Cerebellum (tissue), 4 donors: ENCODE measurements at places on chromosomes 3 and 15.

DNA sequence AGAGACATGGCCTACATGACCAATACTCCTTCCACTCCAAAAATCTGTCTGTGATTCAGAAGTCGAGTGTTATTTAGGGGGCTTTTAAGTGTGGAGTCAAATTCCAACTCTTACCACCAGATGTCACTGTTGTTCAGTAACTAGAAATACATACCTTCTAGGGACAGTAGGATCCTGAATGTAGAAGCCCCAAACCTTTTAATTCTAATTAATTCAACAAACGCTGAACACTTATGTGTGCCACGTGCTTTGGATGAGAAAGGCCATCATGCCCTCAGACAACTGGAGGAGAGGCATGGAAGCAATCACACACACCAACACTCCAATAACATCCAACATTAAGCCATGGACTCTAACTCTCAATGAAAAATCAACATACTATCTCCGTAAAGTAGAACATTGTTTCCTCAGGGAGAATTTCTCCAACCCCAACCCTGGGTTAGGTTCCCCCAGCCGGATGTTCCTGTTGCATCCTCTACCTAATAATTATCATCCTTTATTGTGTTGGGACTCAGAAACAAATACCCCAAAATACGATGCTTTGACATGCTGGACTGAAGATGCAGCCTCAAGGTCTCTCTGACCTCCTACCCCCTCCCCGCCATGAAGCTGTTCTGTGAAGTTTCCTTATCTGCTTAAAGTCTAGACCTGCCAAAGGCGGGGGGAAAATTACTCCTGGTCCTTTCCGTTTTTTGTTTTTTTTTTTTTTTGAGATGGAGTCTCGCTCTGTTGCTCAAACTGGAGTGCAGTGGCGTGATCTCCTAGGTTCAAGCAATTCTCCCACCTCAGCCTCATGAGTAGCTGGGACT lies 8.0 kb upstream of the CCDC13 start:
- peak; percentile 65 for DNase-seq

GRCh38 chr15:26372706-26373105 lies 400.2 kb downstream of the GABRB3 start:
- no peak for DNase-seq

DNA sequence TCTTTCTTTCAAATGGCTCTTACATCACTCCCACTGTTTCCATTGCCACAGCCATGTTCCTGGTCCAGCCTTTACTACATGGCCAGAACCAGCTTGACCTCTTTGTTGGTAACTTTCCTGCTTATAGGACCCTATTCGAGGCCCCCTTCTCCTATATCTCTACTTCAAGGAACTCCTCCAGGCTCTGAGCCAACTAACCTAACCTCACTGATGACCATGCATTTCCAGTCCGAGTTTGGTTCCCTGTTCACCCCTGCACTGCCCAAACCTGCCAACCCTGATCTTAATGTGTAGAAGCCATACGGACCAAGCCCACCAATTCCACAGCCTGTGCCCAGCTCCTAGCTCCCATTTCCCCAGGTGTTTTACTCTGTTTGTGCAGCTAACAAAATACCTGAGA lies 38.4 kb upstream of the TIPARP start:
- DNase-seq: no peak

DNA sequence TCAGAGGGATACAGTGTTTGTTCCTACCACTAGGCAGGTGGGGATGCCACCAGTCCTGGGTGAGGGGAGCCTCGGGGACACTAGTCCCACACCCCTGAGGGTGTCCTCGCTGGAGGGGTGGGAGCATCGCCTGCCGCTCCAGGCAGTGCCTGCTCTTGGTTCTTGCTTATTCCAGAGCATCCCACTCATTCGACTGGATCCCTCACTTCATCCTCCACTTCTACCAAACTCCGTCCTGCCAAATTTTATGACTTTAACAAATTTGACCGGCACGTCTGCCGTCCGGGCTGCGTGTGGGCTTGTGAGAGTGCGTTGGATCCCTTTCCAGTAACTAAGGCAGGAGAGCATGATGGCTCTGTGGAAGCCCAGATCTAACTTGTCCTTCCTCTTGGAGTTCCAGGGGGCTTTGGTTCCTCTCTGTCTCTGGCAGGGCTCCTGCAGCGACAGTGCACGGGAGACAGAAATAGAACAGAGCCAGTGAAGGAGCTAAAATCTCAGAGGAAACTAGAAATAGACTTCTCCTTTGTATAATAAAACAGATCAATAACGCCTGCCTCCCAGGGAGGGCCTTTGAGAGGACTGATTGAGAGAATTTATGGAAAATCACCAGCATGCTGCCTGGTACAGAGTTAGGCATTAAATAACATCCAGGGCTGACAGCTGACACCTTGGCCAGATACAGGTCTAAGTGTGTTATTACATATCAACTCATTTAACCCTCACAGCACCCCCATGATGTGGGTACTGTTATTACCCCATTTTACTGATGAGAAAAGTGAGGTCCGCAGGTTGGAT lies 34.5 kb downstream of the MGLL start:
- DNase-seq: no peak

DNA sequence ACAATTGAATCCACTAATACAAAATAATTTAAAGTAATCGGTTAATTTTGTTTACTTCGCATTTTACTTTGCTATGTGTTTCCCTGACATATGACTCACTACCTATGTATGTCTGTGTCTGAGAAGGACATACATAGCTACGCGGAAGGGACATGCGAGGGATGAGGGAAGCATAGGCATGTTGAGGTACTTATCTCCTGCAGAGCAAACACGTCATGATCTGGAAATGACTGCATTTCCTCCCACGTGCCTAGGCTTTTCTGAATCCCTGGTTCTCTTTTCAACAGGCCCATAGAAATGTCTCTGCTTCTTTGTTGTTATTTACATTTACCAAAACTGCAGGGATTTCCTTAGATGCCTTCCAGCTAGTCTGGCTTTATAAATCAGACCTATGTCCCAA lies 27.5 kb downstream of the ALCAM start:
- no peak for DNase-seq

DNA sequence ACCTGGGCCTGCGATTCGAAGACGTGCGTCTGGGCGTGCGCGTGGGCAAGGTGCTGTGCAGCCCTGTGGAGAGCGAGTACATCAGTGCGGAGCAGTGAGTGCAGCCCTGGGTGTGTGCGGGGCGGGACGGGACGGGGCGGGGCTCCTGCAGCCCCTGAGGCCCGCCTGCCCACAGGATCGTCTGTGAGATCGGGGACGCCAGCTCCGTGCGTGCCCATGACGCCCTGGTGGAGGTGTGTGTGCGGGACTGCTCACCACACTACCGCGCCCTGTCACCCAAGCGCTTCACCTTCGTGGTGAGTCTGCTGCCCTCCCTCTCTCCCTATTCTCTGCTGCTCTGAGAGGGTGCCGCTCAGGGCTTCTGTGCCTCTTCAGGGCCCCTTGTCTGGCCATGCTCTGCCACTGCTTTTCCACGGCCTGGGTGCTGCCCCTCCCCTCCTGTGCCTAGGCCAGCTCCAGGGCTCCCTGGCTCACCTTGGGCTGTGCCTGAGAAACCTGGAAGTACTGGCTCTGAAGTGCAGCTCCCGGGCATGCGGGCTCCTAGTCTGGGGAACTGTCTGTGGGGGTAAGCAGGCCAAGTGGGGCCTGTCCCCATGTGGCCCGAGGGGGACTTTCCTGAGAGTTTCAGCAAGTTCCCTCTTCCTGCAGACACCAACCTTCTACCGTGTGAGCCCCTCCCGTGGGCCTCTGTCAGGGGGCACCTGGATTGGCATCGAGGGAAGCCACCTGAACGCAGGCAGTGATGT lies 31.8 kb downstream of the PLXNA1 start:
- no peak for DNase-seq

GRCh38 chr3:13053420-13053819 lies 19.8 kb downstream of the IQSEC1 start:
- DNase-seq: no peak

DNA sequence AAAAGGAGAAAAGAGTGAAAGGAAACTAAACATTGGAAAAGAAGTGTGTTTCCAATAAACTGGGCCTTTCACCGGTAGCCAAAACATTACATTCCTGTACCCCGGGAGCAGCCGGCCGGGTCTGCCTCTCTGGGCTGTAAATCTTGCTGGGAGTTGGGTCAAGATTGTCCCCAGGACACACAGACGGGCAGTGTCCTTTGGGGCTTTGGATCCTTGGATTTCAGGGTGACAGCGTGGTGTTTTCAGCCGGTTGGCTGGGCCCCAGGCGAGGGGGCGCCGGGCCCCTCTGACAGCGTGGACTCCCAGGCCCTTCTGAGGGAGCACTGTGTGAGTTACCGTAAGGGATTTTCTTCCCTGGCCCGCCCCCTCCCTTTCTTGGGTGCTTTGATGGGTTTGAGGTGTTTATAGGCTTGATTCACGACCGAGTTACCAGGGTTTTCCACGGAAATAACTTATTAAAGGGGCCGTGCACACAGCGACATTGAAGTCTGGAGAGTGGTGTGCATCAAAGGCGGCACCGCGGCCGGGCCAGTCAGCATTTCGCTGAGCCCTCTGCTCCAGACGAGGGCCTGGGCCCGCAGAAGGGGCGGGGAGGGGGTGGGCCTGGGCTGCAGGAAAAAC lies 27.4 kb downstream of the SMAD6 start:
- DNase-seq: no peak

DNA sequence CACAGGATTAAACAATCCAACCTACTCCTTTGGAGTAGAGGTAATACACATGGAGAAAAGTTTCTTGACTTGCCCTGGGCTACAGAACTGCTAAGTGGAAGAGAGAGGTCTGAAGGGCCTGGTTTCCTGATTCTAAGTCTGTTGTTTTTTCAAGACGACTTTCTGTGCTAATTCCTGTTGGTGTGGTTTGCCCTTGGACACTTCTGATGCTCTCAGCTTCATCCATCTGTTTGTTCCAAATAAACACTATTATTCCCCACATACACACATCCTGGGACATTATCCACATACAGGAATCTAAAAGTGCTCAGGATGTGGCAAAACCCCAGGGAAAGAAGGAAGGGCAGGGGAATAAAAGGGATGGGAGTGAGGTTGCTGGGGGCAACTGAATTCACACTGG lies 393.5 kb upstream of the TBL1XR1 start:
- DNase-seq: no peak

DNA sequence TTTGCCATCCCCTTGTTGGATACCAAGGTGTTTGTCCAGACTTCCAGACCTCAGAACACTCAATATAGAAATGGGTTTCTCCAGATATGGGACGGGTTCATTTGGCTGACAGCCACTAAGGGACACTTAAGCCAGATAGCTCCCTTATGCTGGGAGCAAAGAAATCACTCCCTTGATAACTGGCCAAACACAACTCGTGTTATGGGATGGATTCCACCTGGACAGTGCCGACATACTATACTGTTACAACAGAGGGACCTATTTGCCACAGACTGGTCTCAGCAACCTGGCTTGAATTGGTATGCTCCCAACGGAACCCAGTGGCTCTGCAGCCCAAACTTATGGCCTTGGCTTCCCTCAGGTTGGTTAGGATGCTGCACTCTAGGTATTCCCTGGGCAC lies 114.0 kb upstream of the PLCL2 start:
- DNase-seq: no peak

DNA sequence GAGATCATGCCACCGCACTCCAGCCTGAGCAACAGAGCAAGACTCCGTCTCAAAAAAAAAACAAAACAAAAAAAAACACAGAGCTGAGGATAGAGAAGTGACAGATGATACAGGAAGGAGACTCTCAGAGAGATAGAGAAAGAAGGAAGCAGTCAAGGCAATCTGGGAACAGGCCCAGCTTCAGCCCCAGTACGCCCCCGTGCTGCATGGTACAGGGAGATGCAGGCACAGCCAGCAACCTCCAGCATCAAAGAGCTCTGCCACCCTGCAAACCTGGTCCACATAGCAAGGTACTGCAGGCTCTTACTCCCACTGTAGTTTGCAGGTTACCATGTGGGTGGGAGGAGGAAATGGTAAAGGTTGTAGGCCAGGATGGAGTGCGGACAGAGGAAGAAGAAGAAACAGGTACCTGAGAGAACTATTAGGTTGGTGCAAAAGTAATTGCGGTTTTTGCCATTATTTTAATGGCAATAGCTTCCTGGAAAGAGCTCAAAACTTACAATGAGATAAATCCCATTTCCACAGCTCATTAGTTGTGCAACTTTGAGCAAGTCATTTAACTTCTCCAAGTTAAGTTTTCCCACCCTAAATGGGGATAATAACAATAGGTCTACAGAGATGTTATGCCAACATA lies 253.0 kb downstream of the ARRDC4 start:
- no peak for DNase-seq

- DNase-seq: no peak
Observed at GRCh38 chr3:96991231-96991630, 176.8 kb downstream of the EPHA6 start.

- no peak for DNase-seq
Observed at GRCh38 chr15:100248236-100248635, 93.5 kb downstream of the ADAMTS17 start.

GRCh38 chr3:136819731-136820679 lies 1.1 kb downstream of the SLC35G2 start:
- DNase-seq: peak; percentile 41
